ENCODE measurements at places on chromosomes 2 and 18. TPM values are rescaled to one million over a fixed set of nuclear protein-coding genes. Genes with fewer than 3 reads are reported as not detected.

Gene MGAT4A
- 0.05 TPM for polyA plus RNA-seq

Gene M1AP
- polyA plus RNA-seq, result 0.03 TPM

Gene CPS1
- 13.5 TPM for polyA plus RNA-seq

Gene LIMS4
- polyA plus RNA-seq, result 10.7 TPM

Gene ACOXL
- polyA plus RNA-seq, result not detected

Gene CTAGE1
- polyA plus RNA-seq, result 0.03 TPM

Gene ALLC
- 0.08 TPM for polyA plus RNA-seq

Gene PRSS56
- polyA plus RNA-seq, result not detected

Gene SLC39A6
- 67.4 TPM for polyA plus RNA-seq

Gene UGT1A6
- not detected for polyA plus RNA-seq

Measured in SK-N-SH (cell line).